NCI-H1436 treated with DMSO at 0.1 percent for 48 hours (cell line): ENCODE measurements at places on chromosomes 11 and 22.

GRCh38 chr11:42620796-42621195, 691.0 kb upstream of the API5 start:
- DNase-seq: no peak

DNA sequence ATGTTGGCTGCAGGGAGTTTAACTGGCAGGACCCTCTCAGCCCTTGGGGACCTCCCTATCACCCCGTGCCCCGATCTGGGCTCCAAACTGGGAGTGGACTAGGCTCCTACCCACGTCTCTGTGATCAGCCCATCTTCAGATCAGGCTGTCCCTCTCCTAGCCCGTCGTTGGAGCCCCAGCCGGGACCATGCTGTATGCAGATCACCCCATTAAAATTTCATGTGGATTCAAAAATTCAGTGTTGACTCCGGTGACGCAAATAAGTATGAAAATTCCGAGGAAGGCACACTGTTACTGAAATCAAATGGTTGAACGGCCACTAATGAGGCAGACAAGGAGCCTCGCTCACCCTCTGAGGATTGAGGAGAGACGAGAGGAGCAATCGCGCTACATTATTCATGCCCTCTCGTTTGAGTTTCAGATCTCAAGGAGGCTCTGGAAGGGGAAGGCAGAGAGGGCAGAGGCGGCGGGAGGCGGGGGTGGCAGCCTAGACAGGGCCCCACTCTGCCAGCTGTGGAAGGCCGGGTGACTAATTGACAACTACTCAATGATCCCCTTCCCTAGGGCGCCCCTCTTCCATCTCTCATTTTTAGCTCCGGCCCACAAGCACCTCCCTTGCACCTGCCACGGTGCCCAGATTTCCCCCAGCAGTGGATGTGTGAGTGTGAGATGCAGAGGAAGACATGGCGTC, 255.4 kb downstream of the MIAT start:
- no peak for DNase-seq

GRCh38 chr11:6757373-6757967, 14.3 kb downstream of the OR2AG2 start:
- no peak for DNase-seq

DNA sequence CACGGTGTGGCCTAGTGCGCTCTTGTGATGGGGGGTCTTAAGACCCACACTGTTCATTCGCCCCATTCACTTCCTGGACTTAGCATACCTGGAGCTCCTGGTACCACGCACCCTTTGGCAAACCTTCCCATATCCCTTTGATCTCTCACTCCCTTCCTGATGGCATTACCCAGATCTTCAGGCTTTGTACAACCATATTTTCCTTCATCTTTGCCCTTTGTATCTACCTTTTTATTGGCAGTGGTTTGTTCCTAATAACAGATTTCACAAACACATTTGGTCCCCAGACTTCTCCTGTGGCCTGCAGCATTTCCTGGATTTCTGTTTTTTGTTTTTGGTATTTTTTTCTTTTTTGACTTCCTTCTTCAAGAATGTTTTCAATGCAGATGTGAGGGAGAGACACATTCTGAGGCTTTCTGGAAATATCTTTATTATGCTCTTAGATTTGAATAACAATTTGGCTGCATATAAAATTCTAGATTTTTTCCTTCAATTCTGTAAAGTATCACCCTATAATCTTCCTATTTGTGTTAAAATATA, 16.1 kb upstream of the IFITM3 start:
- DNase-seq: no peak

DNA sequence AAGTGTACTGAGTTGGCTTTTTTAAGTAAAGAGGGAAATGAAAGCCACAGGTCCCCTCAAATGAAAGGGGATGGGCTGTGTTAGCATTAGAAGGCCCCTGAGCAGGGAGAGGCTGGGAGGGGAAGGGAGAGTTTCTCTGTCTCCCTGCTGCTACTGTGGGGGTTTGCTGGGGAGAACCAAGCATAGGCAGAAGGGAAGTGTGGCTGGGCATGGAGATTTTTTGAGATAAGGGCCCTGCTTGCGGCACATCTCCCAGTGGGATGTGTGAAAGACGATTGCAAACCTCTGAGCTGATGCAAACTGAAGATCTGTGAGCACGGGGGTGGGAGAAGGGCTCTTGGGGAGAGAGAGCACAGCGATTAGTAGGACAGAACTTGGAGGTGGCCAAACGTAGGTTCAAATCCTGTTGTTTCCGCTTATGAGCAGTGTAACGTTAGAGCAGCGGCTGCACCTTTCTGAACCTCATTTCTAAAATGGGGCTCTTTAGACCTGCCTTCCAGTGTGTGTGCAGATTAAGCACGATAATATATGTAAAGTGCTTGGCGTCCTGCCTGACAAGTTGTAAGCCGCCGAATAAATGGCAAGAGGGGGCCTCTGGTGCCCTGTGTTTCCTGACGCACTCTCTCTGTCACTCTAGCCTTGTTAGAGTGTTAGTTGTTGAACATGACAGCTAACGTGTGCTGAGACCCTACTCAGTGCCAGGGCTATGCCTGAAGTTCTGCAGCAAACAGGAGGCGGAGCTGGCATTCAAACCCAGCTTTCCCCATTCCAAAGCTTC, 122.3 kb downstream of the GRIK4 start:
- DNase-seq: peak; percentile 39

DNA sequence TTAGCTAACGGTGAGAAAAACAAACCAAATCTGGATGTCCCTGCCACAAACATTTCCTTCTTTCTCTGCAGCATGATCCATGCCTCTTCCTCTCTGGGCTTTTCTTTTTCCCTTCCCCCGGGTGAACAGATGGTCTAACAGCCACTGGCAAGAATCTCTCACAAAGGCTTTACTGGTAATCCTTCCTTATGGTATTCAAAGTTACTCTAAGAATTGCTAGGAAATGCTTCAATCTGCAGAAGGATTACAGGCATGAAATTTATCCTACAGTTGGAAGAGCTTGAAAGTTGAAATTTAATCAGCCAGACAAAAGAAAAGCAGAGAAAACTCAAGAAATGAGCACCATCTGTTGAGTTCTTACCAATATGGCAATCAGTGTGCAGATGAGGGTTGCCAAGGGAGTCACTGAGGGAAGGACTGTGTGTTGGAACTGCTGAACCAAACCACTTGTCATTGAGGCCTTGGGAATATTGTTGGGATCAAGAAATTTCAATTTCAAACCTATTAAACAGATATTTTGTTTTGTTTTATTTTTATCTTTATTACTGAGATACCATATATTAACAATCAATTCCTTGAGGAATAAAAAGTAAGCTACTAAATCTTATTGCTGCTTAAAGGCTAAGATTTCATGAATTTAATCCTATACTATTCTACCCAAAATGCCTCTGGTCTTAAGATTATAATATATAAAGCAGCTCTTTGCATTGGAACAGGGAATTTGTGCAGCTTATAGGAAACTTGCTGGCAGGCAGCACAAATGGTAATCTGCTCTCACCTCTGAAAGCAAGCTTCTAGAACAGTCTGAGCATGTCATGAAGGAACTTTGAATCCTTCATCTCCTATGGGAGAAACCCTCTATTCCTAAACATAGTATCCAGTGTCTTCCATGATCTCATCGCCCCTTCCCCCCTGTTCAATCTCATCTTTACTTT, 29.7 kb upstream of the NDUFC2 start:
- no peak for DNase-seq

- no peak for DNase-seq
Observed at GRCh38 chr11:26703411-26704191, 18.3 kb downstream of the SLC5A12 start.

- DNase-seq: no peak
Observed at GRCh38 chr11:80239217-80239616, 798.4 kb upstream of the TENM4 start.

GRCh38 chr22:50030297-50031188, 18.0 kb upstream of the IL17REL start:
- DNase-seq: peak; percentile 2

- DNase-seq: no peak
Observed at GRCh38 chr11:3121931-3122774, 43.0 kb downstream of the OSBPL5 start.

- no peak for DNase-seq
Observed at GRCh38 chr22:40056559-40056958, 61.8 kb downstream of the FAM83F start.

GRCh38 chr22:27668828-27669797, 132.4 kb downstream of the MN1 start:
- DNase-seq: no peak

- DNase-seq: no peak
Observed at GRCh38 chr22:40348025-40348658, 1.8 kb downstream of the ADSL start.

DNA sequence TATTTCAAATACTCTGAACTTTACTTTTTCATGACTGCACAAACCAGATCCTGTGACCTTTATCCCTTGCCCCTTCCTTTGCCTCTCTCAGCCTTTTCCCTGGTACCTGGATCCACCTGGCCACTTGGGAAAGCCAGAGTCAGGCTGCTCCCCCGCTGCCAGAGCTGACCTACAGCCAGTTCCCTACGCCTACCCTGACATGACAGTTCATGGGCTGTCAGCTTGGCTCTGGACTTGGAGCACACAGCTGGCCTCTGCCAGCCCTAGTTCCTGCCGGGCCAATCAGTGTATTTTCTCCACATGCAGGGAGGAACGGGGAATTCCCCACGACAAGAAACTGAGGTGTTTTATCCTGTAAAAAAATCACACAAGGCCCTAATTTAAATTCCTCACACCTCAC, 382.6 kb downstream of the INSC start:
- no peak for DNase-seq
